HT1080 (cell line): ENCODE measurements at places on chromosomes 5 and 9. TPM values are rescaled to one million over a fixed set of nuclear protein-coding genes. Genes with fewer than 3 reads are reported as not detected.

SEMA5A gene
- total RNA-seq, result 1.8 and 2.7 TPM in 2 replicates

PCDHGA1 gene
- total RNA-seq, result 0.07 and 0.32 TPM in 2 replicates

SV2C gene
- not detected in 2 replicates for total RNA-seq

- peak; percentile 85 for DNase-seq
Observed at GRCh38 chr5:111135946-111136345, 43.8 kb downstream of the WDR36 start.

- DNase-seq, result no peak
Observed at GRCh38 chr9:6610073-6610472, 35.5 kb downstream of the GLDC start.

DNA sequence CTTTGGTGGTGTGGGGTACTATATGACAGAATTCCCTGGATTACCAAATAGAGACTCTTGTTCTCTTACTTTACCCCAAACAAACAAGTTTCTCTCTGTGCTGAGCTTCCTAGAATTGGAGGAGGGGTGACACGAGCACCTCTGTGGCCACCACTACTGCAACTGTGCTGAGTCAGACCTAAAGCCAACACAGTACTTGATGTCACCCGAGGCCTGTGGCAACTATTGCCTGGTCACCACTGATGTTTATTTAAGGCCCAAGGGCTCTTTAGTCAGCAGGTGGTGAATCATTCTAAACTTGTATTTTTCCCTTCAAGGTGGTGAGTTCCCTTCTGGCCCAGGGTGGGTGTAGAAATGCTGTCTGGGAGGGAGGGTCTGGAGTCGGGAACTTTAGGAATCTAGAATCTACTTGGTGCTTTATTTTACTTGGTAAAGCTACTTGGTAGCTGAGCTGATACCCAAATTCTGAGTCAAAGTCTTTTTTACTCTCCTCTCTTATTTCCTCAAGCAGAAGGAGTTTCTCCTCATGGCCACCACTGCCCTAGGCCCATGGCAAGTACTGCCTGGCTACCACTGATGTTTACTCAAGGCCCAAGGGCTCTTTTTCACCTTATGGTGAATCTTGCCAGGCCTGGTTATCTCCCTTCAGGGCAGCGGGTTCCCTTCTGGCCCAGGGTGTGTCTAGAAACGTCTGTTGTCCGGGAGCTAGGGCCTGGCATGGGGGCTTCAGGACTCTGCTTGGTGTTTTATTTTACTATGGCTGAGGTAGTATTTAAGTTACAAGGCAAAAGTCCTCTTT is 9.8 kb downstream of the LURAP1L start:
- DNase-seq, result peak; percentile 96

DNA sequence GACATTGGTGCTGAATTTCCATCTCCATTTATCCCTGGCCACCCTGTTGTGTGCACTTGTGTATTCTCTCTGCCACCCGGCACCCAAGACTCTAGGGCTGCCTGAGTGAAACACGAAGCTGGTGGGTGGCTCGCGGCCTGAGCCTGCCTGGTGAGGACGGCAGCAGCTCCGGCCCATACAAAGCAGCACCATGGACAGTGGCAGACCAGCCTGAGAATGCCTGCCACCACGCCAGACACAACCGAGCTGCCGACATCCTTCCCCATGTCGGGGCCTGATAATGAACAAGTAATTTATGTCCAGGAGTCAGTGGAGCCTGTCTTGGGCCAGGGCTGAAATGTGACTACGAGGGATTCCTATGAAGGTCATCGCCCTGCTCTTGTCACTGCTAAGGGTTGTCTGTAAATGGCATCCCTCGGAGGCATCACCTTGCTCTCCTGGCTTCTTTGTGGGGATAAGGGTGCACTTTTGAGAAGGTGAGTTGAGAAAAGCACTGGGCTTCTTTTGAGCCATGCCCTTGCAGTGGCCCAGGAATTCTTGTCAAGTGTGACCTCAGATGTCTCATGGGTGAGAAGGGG is 175.7 kb downstream of the MELK start:
- DNase-seq, result peak; percentile 22

GRCh38 chr5:141513627-141514329 is 24.9 kb downstream of the PCDHGC5 start:
- DNase-seq, result no peak
